ENCODE measurements at places on chromosomes 1 and 21. TPM values are rescaled to one million over a fixed set of nuclear protein-coding genes. Genes with fewer than 3 reads are reported as not detected.

Gene CDC7
- total RNA-seq = 3.2 TPM

Gene PRKAA2
- total RNA-seq = 11.6 TPM

Gene PDC
- not detected for total RNA-seq

Gene CD2
- 12.1 TPM for total RNA-seq

Gene ABCG1
- 27.6 TPM for total RNA-seq

Gene OLIG2
- total RNA-seq = not detected

Gene C1orf53
- total RNA-seq = 8.4 TPM

Gene SPRR2G
- total RNA-seq = not detected

Gene LDLRAD2
- total RNA-seq = 0.79 TPM

Gene CLCA4
- 0.13 TPM for total RNA-seq

Gene DEPDC1
- 0.63 TPM for total RNA-seq

Gene PTGS2
- 2.7 TPM for total RNA-seq

Gene SSBP3
- total RNA-seq = 49.6 TPM

Gene ECM1
- total RNA-seq = 9.2 TPM

Gene S100A7A
- total RNA-seq = not detected

Gene CTH
- 6.5 TPM for total RNA-seq

Gene FAM110D
- total RNA-seq = 8.1 TPM

Gene UBE2U
- total RNA-seq = not detected

Gene HLX
- 8.2 TPM for total RNA-seq

Gene MXRA8
- total RNA-seq = 26.0 TPM

Measured in kidney (tissue), 22 donors.